ENCODE measurements at places on chromosomes 12 and 14.
A peak's percentile ranks its signal among the peaks of the same experiment; 100 is the strongest.

GRCh38 chr12:114698566-114699163 is 14.7 kb upstream of the TBX3 start:
- H3K4me3 ChIP-seq: no peak overlapping the region
- no peaks in the 10 kb centered on the region for H3K36me3 ChIP-seq
- DNase-seq: no peak
- no peaks in the 10 kb centered on the region for H3K27me3 ChIP-seq
- no peak overlapping the region for H3K27ac ChIP-seq
- no peaks in the 10 kb centered on the region for H3K4me1 ChIP-seq

DNA sequence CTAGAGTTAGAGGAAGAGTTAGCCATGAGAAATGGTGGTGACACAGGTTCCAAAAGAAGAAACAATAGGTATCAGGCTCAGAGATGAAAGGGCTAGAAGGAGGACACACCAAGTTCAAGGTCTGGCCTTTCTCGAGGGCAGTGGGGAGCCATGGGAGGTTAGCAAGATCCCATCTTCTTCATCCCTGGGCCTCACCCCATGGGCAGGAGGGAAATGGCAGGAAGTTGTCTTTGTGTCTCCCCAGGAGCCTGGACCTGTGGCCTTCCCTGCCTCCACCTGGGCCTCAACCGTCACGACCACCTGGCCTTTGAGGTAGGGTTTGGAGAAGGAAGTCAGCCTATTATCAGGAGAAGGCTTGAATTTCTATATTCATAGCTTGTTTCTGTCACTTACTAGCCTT is 5.8 kb upstream of the AQP2 start:
- H3K4me3 ChIP-seq: peak overlapping the region; percentile 67
- peak; percentile 57 for DNase-seq
- H3K27ac ChIP-seq: peak overlapping the region; percentile 99

GRCh38 chr12:12334367-12335040 is 15.5 kb downstream of the MANSC1 start:
- H3K4me1 ChIP-seq: no peaks in the 10 kb centered on the region
- peak; percentile 76 for DNase-seq
- no peak overlapping the region for H3K27ac ChIP-seq

- no peak overlapping the region for H3K4me3 ChIP-seq
- no peak overlapping the region for H3K27ac ChIP-seq
- H3K4me1 ChIP-seq: no peaks in the 10 kb centered on the region
- H3K36me3 ChIP-seq: no peaks in the 10 kb centered on the region
- H3K27me3 ChIP-seq: no peaks in the 10 kb centered on the region
Observed at GRCh38 chr14:69044965-69045555, 66.0 kb upstream of the ACTN1 start.

- H3K4me3 ChIP-seq: no peak overlapping the region
- H3K27me3 ChIP-seq: no peaks in the 10 kb centered on the region
- DNase-seq: no peak
- H3K4me1 ChIP-seq: no peaks in the 10 kb centered on the region
- no peak overlapping the region for H3K27ac ChIP-seq
Observed at GRCh38 chr12:131385313-131386166, 325.4 kb upstream of the SFSWAP start.

DNA sequence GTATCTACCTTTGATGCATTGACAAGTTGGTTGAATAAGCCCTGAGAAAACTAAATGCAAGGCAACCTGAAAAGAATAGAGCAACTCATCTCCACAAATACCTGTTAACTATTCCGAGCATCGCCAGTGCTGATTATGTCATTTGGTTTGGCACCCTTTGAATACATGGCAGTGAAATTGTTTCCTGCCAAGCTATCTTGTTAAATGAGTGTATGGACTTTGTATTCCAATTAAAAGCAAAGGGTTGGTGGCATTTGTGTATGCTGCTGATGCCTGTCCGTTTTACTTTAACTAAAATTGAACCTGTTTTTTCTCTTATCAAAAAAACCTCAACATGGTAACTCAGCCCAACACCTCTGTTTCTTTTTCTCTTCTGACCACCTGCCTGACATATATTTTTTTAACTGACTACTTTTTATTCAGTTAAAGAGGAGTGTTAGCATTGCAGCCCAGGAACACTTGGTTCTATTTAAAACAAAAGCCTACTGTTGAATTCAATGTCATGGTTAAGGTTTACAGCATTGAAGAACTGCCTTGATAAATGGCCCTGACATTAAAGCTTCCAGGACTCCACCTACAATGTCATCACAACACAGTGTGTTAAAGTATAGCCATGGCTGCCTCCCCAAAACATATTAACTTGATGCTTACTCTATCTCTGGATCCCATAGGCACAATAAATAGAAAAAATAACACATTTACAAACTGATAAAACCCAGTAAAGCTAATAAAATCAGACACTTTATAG is 838.3 kb upstream of the NOVA1 start:
- no peaks in the 10 kb centered on the region for H3K36me3 ChIP-seq
- DNase-seq: no peak
- H3K27ac ChIP-seq: no peak overlapping the region
- no peaks in the 10 kb centered on the region for H3K4me1 ChIP-seq
- no peak overlapping the region for H3K4me3 ChIP-seq
- H3K27me3 ChIP-seq: no peaks in the 10 kb centered on the region

- H3K4me1 ChIP-seq: no peaks in the 10 kb centered on the region
- no peaks in the 10 kb centered on the region for H3K27me3 ChIP-seq
- DNase-seq: no peak
- no peak overlapping the region for H3K4me3 ChIP-seq
- no peaks in the 10 kb centered on the region for H3K36me3 ChIP-seq
- H3K27ac ChIP-seq: no peak overlapping the region
Observed at GRCh38 chr12:66716522-66716921, 37.6 kb upstream of the GRIP1 start.

DNA sequence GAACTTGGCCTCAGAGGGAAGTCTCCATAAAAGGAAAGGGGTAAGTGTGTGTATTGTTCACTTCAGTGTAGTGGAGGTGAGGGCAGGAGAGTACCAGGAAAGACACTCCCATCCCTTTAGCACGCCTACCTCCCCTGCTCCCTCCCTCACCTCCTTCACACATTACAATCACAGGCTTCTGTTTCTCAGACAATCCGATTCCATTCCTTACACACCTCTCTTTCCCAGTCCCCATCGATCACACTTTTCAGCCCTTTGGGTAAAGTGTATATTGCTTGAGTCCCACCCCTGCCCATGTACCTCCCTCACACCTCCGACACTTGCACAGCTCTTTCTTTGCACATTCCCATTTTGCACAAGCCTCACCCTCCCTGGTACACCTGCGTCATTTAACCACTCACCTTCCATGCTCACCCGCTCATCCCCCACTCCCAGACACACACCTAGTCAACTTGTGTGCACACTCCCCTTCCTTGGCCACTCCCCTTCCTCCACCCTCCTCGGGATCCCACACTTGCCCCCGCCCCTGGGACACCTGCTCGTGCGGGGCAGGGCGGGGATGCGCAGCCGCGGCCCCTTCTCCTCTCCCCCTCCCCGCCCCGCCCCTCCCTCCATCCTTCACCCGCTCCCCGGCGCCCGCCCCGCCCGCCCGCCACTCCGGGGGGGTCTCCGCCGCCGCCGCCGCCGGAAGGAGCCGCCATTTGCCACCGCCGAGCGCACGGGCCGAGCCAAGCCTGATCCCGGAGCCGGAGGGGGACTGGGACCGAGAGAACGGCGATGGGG is at the start of gene MARCHF9:
Gene MARCHF9, plus strand, starts transcription at position 693 of the 783 bp plus-strand sequence. CDS start 426 bp downstream, outside the sequence.
- H3K4me3 ChIP-seq: peak within 1 kb of the TSS; percentile 77
- H3K36me3 ChIP-seq: peaks cover 27% of the 10 kb centered on the region
- DNase-seq: peak; percentile 94
- peak within 1 kb of the TSS; percentile 80 for H3K27ac ChIP-seq

- no peaks in the 10 kb centered on the region for H3K36me3 ChIP-seq
- no peak overlapping the region for H3K4me3 ChIP-seq
- H3K27me3 ChIP-seq: no peaks in the 10 kb centered on the region
- no peak overlapping the region for H3K27ac ChIP-seq
- H3K4me1 ChIP-seq: no peaks in the 10 kb centered on the region
- DNase-seq: no peak
Observed at GRCh38 chr12:27387473-27387872, 54.8 kb downstream of the BMAL2 start.

DNA sequence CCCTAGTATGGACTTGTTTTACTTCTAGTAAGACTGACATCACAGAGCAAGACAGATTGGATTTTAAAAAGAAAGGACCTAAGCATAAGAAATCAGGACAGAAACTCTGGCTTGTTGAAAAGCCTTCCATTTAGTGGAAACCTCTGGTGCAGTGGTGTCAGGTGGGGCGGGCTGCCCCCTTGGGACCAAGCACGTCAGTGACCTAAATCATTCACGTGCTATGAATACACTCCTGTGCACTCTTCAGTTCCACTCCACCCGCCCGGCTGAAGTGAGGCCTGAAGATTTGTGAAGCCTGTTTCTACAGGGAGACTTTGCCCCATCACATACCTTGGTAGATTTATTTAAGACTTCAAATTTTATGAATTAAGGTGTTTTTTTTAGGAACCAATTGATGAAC is 58.2 kb upstream of the STRN3 start:
- peaks cover 26% of the 10 kb centered on the region for H3K4me1 ChIP-seq
- H3K27me3 ChIP-seq: no peaks in the 10 kb centered on the region
- H3K27ac ChIP-seq: peak overlapping the region; percentile 81
- no peaks in the 10 kb centered on the region for H3K36me3 ChIP-seq
- H3K4me3 ChIP-seq: peak overlapping the region; percentile 39

DNA sequence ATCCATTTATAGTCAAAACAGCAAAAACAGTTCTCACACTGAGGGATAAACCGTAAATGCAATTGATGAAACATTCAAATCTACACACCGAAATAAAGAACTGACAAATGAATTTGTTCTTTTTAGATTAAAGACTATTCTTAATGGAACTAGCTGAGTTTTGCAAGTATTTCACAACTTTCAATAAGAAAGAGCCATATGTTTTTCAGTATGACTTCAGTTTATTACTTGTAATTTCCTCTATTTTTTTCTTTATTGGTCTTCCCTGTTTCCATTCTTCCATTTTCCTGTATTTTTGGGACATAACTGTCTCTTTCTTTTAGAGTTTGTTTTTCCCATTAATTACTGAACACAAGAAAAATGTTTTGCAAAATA is 4.3 kb downstream of the BCAT1 start:
- no peaks in the 10 kb centered on the region for H3K27me3 ChIP-seq
- peaks cover 63% of the 10 kb centered on the region for H3K4me1 ChIP-seq
- no peak overlapping the region for H3K4me3 ChIP-seq
- DNase-seq: no peak
- H3K27ac ChIP-seq: no peak overlapping the region
- H3K36me3 ChIP-seq: peaks cover 27% of the 10 kb centered on the region

DNA sequence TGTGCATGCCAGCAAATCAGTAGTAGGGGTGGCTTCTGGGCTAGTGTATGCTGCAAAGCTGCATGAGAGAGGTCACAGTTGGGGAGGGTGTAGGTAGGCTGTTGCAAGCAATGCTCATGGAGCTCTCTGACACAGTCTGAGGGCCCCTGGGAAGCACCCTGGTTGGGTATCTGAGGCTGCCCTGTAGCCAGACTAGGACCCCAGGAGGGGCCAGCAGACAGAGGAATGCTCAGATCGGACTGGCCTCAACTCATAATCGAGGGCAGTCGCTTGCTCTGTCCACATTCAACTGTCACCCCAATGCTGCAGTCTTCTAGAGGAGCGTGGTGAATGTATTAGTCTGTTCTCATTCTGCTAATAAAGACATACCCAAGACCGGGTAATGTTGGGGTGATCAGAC is 204.0 kb upstream of the ALG10 start:
- DNase-seq: no peak
- H3K27me3 ChIP-seq: no peaks in the 10 kb centered on the region
- H3K27ac ChIP-seq: no peak overlapping the region
- no peaks in the 10 kb centered on the region for H3K36me3 ChIP-seq

DNA sequence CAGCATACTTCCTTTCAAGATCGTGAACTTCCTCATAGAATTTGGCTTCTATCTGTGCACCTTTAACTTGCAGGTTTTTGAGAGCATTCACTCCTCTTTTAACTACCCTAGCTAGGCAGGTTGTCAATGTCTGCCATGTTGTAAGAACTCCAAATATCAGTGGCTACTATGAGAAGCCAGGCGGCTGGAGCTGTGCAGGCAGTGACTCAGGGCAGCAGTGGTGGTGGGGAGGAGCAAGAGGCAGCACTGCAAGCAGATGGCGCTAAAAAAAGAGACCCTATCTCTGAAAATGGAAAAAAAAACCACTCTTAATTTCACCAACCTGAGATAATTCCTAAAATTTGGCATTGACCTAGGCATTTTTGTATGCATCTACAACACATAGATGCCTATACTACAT is 28.5 kb downstream of the YARS2 start:
- H3K36me3 ChIP-seq: peaks cover 43% of the 10 kb centered on the region
- H3K4me1 ChIP-seq: no peaks in the 10 kb centered on the region
- no peak for DNase-seq
- no peak overlapping the region for H3K27ac ChIP-seq
- no peak overlapping the region for H3K4me3 ChIP-seq

DNA sequence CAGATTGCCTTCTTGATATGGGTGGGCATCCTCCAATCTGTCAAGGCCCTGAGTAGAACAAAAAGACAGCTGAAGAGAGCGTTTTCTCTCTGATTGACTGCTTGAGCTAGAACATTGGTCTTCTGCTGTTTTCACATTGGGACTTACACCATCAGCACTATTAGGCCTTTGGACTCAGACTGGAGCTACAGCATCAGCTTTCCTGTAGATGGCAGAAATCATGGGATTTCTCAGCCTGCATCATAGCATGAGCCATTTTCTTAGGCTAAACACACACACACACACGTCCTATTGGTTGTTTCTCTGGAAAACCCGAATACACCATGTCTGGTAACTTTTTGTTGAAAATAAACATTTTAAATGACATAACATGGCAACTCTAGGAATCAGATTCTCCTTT is 15.8 kb upstream of the PPM1A start:
- no peaks in the 10 kb centered on the region for H3K4me1 ChIP-seq
- no peak for DNase-seq
- no peaks in the 10 kb centered on the region for H3K27me3 ChIP-seq
- H3K27ac ChIP-seq: no peak overlapping the region

GRCh38 chr12:67911275-67911600 is 78.0 kb upstream of the IFNG-AS1 start:
- H3K36me3 ChIP-seq: no peaks in the 10 kb centered on the region
- no peak overlapping the region for H3K27ac ChIP-seq
- DNase-seq: no peak
- no peak overlapping the region for H3K4me3 ChIP-seq

DNA sequence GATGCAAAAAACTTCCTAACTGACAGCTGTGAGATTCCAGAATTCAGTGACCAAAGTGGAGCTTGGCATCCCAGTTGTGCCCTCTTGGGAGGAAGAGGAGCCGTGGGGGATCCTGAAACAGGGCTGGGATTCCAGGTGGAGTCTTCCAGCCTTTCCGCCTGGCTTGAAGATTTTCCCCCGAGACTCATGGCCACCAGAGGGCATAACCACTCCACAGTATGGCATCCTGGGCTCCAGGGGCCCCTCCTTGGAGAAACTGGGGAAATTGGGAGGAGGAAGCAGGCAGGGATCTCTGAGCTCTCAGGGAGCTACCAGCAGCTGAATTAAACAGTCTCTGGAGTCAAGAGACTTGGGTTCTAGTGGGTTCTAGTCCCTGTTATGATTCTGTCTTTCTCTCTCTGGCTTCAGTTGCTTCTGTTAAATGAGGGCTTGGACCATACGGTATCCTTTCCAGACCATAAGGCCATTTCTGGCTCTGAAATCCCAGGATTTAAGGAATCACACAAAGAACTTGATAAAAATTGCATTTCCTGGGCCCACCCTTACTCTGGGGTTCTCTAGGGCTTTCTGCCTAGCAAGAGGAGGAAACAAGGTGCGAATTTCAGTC is 2.6 kb upstream of the TAMALIN start:
- no peaks in the 10 kb centered on the region for H3K27me3 ChIP-seq
- no peak overlapping the region for H3K4me3 ChIP-seq
- H3K4me1 ChIP-seq: peaks cover 24% of the 10 kb centered on the region
- H3K36me3 ChIP-seq: no peaks in the 10 kb centered on the region

GRCh38 chr12:67790660-67791059 is 142.1 kb downstream of the DYRK2 start:
- H3K27me3 ChIP-seq: no peaks in the 10 kb centered on the region
- no peak for DNase-seq
- no peak overlapping the region for H3K27ac ChIP-seq
- no peaks in the 10 kb centered on the region for H3K36me3 ChIP-seq
